ENCODE measurements at places on chromosomes 12 and 14.
A peak's percentile ranks its signal among the peaks of the same experiment; 100 is the strongest.

GRCh38 chr14:70641548-70642302 is at the start of gene TTC9:
TTC9 (plus strand) TSS chr14:70641916; CDS start chr14:70642130, 214 bp downstream.
- no peaks in the 10 kb centered on the region for H3K36me3 ChIP-seq
- no peak for DNase-seq
- peaks cover 6% of the 10 kb centered on the region for H3K4me1 ChIP-seq
- H3K27ac ChIP-seq, result peak within 1 kb of the TSS; percentile 37
- peak within 1 kb of the TSS; percentile 84 for H3K4me3 ChIP-seq

GRCh38 chr14:90669731-90670130 is 146.5 kb downstream of the TTC7B start:
- no peak for DNase-seq
- H3K4me1 ChIP-seq, result no peaks in the 10 kb centered on the region
- H3K4me3 ChIP-seq, result no peak overlapping the region
- H3K36me3 ChIP-seq, result no peaks in the 10 kb centered on the region
- no peak overlapping the region for H3K27ac ChIP-seq

DNA sequence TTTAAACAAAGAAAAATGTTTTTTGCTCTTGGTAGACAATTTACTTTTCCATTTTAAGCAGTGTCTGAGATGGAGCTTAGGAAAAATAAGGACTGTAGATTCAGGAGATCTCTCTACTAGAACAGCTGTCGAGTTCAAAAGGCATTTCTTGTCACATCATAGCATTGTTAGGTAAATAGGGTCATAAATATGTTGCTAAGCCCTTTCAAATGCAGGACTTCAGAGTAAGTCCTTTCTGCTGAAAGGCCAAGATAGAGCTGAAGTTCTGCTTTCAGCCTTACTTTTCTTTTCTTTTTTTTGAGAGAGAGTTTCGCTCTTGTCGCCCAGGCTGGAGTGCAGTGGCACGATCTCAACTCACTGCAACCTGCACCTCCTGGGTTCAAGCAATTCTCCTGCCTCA is 98.2 kb downstream of the SYNE2 start:
- no peak overlapping the region for H3K4me3 ChIP-seq
- H3K27me3 ChIP-seq, result no peaks in the 10 kb centered on the region
- H3K36me3 ChIP-seq, result no peaks in the 10 kb centered on the region
- DNase-seq, result no peak

- H3K27me3 ChIP-seq, result no peaks in the 10 kb centered on the region
- no peak for DNase-seq
- H3K4me3 ChIP-seq, result no peak overlapping the region
- H3K27ac ChIP-seq, result no peak overlapping the region
- no peaks in the 10 kb centered on the region for H3K36me3 ChIP-seq
Observed at GRCh38 chr14:57464008-57464730, 29.5 kb downstream of the CCDC198 start.

- H3K27me3 ChIP-seq, result no peaks in the 10 kb centered on the region
- H3K36me3 ChIP-seq, result peaks cover 2% of the 10 kb centered on the region
- no peak overlapping the region for H3K4me3 ChIP-seq
- no peak overlapping the region for H3K27ac ChIP-seq
- no peak for DNase-seq
Observed at GRCh38 chr12:57166971-57167371, 19.6 kb upstream of the LRP1-AS start.

- no peaks in the 10 kb centered on the region for H3K27me3 ChIP-seq
- H3K36me3 ChIP-seq, result no peaks in the 10 kb centered on the region
- H3K4me1 ChIP-seq, result no peaks in the 10 kb centered on the region
- no peak overlapping the region for H3K27ac ChIP-seq
- no peak overlapping the region for H3K4me3 ChIP-seq
- no peak for DNase-seq
Observed at GRCh38 chr14:102826161-102826560, 48.9 kb downstream of the TRAF3 start.

DNA sequence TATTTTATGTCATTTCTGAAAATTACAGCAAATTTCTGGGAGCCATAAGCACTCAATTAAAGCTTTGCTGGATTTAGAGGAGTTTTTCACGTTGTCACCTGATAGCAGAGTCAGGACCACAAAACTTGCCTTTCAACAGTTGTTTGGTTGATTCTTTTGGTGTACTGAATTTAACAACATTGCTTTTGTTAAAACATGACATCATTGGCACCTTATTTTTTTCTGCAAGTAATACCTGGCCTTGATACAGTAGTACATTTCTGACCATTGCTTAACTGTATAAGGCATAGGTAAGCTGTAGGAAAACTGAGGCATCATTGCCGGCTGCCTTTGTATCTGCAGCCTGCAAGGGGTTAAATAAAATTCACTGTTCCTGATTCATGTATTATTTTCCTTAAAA is 4.5 kb upstream of the BCL11B start:
- no peak for DNase-seq
- no peak overlapping the region for H3K27ac ChIP-seq
- peaks cover 20% of the 10 kb centered on the region for H3K4me1 ChIP-seq
- no peaks in the 10 kb centered on the region for H3K36me3 ChIP-seq

Measured in Caco-2 (cell line).